ENCODE measurements at places on chromosomes 4 and X.

DNA sequence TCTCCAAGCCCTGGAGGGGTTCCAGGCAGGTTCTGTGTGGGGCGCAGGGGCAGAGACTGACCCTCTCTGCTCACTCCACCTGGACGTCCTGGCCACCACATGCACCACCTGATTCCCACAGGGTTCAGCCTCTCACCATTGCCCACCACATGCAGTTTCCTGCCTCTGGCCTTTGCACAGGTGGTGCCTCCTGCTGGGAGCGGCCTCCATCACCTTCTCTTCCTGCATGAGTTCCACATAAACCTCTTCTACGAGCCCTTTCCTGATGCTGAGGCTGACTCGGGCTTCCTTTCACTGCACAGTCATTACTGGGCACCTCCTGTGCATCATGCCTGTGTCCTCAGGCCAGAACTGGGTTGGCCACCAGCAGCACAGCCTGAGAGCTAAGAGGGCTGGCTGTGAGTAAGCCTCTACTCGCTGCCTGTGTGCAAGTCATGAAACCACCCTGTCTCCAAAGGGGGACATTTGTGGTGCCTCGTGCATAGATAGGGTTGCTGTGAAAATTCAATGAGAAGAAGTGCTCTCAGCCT lies 19.9 kb downstream of the MAN2B2 start:
- no peak for DNase-seq

DNA sequence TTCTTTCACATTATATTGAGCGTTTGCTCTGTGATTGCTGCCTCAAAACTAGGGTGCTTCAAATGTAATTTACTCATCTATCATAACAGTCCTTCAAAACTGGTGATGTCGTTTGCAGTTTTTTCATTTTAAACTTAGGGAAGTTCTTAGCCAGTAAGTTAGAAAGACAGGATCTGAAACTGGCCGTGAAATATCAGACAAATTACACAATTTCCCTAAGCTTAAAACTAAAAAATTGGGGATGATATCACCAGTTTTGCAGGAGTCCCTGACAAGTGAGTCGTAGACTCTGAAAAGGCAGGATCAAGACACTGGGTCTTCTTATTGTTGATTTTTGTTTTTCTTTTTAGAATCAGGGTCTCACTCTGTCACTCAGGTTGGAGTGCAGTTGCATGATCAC lies 44.8 kb downstream of the MOB1B start:
- DNase-seq = no peak

GRCh38 chr4:150493851-150494250 lies 88.1 kb upstream of the MAB21L2 start:
- no peak for DNase-seq

GRCh38 chrX:1443496-1444075 lies 9.1 kb downstream of the ASMTL start:
- peak; percentile 14 for DNase-seq

DNA sequence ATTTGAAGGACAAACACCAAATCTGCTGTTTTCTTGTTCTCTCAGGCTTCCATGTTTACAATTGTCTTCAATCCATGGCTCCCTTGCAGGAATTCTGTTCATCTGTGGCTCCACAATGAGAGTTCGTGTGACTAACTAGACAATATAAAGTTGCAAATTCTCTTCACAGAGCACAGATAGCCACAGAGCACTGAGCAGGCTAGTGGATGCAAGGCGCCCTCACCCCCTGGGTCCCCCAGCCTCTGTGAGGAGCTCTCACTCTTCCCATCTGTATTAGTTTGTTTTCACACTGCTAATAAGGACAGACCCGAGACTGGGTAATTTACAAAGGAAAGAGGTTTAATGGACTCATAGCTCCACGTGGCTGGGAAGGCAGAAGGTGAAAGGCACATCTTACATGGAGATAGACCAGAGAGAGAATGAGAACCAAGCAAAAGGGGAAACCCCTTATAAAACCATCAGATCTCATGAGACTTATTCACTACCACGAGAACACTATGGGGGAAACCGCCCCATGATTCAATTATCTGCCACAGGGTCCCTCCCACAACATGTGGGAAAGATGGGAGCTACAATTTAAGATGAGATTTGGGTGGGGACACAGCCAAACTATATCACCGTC lies 82.5 kb upstream of the STX18 start:
- DNase-seq = no peak

GRCh38 chr4:102500352-102500695 lies 835 bp upstream of the NFKB1 start:
- no peak for DNase-seq

- DNase-seq = no peak
These were observed 62.0 kb downstream of the PHKA1 start for GRCh38 chrX:72652082-72652481.

GRCh38 chr4:102734116-102734515 lies 26.7 kb downstream of the MANBA start:
- DNase-seq = no peak

GRCh38 chr4:81606166-81606565 lies 134.5 kb upstream of the RASGEF1B start:
- DNase-seq = no peak

- no peak for DNase-seq
These were observed 5.5 kb upstream of the TRIM2 start for GRCh38 chr4:153198719-153199118.

DNA sequence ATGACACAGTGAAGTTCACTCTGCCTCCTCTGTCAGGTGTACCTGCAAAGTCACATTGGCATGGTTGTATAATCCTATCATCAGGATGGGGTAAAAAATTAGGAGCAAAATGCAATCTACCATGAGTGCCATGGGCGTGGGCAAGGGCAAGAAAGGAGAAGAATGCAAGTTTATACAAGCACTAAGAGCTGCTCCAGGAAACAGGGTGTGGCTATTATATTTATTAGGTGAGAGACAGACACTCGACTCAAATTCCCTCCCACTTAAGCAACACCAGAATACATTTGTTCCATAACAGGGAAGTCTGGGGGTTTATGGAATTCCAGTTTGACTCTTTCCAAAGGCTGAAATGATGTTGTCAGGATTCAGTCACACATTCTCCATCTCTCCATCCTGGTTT lies 378.8 kb downstream of the BCOR start:
- DNase-seq = no peak

GRCh38 chr4:5112333-5113095 lies 61.2 kb downstream of the STK32B start:
- DNase-seq = no peak

GRCh38 chr4:1405636-1406393 lies 427 bp downstream of the NKX1-1 start:
- DNase-seq = no peak

DNA sequence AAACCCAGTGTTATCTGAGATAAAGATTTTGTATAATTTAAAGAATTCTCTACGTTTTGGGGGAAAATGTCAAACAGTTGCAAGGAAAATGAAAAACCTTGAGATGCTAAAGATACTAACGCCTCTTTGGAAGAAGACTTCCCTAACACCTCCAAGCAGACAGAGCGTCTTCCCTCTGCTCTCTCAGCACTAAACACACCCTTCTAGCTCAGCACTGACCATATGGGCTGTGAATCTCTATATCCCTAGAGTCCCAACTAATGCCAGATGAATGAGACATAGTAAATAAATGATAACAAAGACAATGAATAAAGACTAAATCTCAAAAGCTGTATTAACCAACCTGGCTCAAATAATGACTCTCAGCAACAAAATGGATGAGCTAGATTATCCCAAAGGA lies 13.3 kb downstream of the FUNDC1 start:
- no peak for DNase-seq

GRCh38 chrX:9853307-9853706 lies 67.1 kb downstream of the SHROOM2 start:
- DNase-seq = no peak

- no peak for DNase-seq
These were observed 402.1 kb downstream of the PDGFC start for GRCh38 chr4:156569535-156569934.

GRCh38 chr4:40722576-40723161 lies 27.1 kb upstream of the NSUN7 start:
- DNase-seq = no peak

DNA sequence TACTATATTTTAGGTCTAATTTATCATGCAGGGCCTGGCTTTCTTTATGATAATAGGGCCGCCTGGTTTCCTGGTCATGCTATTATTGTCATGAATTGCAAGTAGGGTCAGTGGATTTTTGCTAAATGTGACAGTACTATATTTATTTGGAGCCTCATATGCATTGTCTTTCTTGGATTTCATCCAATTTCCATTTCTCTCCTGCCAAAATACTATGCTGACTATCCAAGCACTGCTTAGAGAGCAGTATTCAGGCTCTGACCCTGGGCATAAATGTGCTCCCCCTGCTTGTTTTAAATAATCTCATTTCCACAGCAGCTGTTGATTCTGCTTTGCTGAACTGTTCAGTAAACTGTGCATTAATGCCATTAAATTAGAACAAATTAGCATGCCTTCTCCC lies 269.3 kb downstream of the GPM6A start:
- DNase-seq = no peak

- DNase-seq = peak; percentile 26
These were observed 1.6 kb downstream of the GRIA2 start for GRCh38 chr4:157221895-157222770.

- no peak for DNase-seq
These were observed 15.0 kb upstream of the CT47A1 start for GRCh38 chrX:121000589-121000988.

DNA sequence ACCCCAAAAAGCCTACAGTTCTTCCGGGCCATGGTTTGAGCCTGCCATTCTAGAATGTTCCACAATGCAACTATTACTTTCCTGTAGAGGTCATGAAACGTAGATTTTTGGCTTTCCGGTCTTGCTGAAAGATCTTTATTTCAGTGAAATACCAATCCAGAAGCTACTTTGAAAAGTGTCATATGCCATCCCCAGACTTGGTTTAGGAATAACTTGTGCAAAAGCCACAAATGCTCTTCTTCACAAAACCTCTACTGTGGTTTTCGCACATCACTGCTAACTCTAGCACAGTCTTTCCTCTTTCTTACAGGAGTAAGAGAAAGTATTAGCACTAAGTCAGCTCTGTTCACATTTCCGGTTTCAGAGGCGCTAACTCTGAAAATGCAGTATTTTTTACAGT lies 12.7 kb upstream of the CD40LG start:
- DNase-seq = no peak

DNA sequence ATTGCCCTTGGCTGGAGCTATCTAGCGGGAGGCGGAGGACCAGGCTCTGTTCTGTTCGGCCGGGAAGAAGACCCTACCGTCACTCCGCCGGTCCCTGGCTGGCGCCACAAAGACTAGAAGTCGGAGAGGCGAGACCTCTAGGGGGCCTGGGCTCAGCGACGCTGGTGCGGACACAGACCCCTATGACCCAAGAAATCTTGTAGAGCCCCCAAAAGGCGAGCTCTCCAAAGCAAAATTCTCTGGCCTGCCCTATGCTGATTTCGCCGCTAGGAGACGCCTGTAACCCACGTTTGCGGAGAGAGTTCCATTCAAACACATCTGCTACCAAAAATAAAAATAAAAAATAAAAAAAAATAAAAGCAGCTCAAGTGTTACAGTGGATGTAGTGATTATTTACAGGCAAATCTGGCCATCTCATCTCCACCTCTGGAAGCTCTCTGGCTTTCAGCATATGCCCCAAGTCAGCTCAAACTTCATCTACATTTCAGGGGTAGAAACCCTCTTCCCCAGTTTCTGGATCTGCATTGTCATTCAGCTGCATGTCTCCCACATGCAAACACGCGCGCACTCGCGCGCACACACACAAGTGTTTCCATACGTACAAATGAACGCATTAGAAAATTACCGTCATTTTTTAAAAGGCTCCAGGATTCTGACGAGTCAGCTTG lies 2.4 kb upstream of the PCDH10 start:
- DNase-seq = peak; percentile 66

GRCh38 chr4:153116291-153116680 lies 88.0 kb upstream of the TRIM2 start:
- no peak for DNase-seq

DNA sequence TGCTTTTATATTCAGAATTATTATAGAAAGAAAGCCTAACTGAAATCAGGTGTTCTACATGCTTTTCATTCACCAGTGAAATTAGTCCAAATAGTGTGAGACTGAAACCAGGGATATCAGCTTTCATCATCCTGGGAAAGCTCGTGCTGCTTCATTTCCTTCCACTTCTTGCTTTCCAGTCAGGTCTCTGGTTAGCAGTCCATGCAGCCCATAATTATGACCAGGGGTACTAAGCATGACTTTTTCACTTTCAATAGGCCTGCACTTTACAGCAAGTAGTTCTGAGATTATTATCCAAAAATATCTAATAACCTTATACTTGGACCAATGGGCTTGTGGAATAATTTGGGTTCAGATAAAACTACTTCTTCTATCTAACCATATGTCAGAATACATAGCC lies 673.2 kb upstream of the MAGEB2 start:
- no peak for DNase-seq

- DNase-seq = no peak
These were observed 140.3 kb downstream of the FRYL start for GRCh38 chr4:48639807-48640206.

DNA sequence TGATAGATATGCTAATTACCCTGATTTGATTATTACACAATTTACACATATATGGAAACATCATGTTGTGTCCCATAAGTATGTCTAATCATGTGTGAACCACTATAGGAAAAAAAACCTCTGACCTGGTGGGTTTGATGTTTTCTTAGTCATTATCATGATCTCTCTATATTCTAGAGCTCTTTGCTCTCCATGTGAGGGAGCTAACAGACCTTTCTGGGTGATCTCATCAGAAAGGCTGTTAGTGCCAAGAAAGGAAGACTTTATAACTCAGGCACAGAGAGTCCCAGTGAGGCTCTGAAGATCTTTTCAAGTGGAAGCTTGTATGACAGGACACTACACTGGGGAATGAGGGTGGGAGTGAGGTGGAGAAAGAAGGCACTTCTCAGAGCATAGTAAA lies 527.7 kb upstream of the MAGEB2 start:
- no peak for DNase-seq

DNA sequence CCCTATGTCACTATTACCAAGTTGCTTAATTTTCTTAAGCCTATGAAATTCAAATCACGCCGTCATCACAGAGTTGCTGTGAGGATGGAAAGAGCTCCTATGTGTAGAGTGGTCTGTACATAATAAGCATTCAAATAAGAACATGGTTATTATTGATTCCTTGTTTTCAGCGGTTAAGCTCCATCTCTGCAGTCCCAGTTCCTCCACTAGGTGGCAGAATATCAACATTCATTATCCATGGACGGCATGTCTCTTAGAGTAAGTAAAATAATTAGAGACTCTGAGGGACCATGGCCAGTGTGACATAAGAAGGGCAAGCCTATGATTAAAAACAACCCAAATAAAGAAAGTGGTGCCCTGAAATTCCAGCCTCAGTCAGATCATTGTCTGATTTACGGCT lies 132.5 kb upstream of the NHS start:
- DNase-seq = peak; percentile 41

- DNase-seq = peak; percentile 69
These were observed 104.3 kb downstream of the PARM1 start for GRCh38 chr4:75037252-75037651.

GRCh38 chrX:114841051-114841450 lies 176.4 kb downstream of the IL13RA2 start:
- DNase-seq = no peak

Measured in femur (tissue), 1 donor.